Left renal pelvis (tissue), 4 donors: ENCODE measurements at places on chromosomes 2 and 18. TPM values are rescaled to one million over a fixed set of nuclear protein-coding genes. Genes with fewer than 3 reads are reported as not detected.

Gene LANCL1
- 58.9 TPM for polyA plus RNA-seq

Gene KIF1A
- 9.9 TPM for polyA plus RNA-seq

- DNase-seq = no peak
Measured at GRCh38 chr18:73778032-73778359, 369.6 kb downstream of the FBXO15 start.

DNA sequence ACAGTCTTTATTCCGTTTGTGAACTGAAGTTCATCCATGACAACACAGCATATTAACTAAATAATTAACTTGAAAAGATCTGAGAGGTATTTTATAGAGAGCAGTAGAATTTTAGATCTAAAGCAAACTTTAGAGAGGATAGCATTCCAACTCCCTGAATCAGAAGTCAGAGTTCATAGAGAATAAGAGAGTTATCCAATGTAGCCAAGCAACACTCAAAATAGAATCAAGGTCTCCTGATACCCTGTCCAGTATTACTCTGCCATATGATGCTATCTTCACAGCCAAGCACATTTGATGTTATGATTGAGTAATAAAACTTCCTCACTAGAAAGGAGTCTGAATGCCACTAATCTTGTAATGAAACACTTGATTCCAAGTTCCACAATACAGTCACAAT is 55.5 kb downstream of the RIT2 start:
- DNase-seq = no peak

- no peak for DNase-seq
Measured at GRCh38 chr2:220703279-220703678, 868.8 kb downstream of the EPHA4 start.

Gene STON1
- 42.7 TPM for polyA plus RNA-seq

DNA sequence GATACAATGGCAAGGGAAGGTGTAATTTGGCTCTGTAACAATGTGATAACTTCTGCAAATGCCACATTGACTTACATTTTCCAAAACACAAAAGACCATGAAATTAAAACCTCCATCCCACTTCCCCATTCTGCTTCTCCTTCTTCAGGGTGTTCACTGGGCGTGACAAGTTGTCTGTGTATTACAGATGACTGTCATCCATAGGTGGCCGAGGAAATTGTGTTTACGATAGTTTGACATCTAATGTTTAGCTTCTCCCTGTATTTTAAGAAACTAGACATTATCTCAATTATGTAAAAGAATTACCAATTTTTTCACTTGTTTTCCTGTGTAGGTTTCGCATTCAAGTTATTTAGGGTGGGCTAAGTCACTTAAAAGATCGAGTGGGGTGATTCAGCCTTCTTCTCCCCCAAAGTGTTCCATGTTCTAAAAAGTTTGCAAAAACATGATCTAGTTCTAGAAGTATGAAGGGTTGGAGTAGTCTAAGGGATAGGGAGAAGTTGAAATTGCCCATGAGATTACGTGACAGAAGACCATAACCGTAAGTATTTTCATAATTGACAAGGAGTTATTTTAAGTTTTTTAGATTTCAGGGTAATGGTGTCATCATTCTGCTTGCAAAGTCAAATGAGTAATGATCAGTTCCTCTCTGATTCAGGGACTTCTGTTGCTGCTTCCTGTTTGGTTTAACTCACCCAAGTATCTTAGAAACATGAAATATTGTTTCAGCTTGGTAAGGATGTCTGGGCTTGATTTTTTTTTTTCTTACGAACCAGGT is 25.2 kb upstream of the CYTIP start:
- no peak for DNase-seq

DNA sequence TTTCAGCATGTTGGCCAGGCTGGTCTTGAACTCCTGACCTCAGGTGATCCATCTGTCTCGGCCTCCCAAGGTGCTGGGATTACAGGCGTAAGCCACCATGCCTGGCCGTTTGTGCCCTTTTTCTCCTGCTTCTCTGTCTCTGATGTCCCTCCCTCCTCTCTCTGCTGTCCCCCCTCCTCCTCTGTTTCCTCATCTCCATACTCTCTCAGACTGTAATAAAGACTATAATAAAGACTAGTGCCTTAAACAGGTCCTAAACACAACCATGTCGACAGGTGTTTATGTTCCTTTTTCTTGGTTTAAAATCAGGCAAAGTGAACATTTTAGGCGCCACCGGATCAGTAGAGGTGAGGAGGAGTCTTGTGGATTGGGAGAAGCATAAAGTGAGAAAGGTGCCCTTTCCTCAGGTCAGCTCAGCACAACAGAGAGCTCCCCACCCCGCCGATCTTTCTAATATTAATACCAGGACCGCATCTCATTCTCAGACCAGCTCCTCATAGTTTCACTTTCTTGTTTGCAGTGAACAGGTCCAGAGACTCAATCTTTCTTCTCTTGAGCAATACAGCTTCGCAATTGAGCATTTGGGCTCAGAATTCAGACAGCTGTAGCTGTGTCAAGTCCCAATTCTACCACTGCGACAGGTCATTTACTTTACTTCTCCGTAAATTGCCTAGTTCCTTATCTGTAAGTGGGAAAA is 23.7 kb downstream of the TIMM21 start:
- DNase-seq = no peak

DNA sequence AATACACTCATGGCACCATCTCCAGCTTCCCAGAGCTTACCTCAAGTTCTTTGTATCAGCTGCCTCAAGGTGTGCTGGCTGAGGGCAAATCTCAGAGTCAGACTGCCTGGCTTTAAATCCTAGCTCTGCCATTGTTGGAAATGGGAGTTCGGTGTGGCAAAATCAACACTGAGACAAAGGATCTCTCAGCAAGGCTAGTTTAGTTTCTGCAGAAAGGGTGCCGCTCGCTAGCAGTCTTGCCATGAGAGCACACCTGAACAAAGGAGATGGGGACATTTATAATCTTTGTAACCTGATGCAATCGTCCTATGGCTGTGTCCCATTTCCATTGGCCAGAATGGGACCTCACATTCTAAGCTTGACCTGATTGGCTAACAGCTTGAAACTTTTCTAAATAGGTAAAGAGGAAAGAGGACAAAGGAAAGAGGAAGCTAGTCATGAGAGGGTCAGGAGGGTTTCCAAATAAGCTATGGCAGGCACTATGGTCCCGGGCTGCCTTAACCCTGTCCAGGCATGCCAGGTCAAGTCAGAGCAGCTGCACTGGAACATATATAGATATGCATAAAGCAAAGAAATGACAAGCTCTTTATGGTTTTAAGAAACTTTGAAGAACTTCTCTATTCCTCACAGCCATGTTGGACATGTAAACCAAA is 4.3 kb upstream of the UBE2F start:
- no peak for DNase-seq

DNA sequence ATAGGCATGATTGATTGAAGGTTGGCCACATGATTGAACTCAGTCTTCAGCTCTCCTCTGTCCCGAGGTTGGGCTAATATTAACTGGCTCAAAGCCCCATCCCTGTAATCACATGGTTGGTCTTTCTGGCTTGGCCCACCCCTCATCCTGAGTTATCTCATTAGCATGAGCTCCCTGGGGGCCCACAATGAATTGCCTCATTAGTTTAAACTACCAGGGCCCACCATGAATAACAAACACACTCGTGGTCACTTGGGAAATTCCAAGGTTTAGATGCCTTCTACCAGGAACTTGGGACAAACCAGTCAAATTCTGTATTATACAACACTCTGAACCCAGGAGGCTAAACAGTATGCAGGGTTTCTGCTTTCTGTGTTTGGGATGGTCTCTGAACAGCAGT is 121.7 kb upstream of the B3GNT2 start:
- DNase-seq = no peak

- DNase-seq = no peak
Measured at GRCh38 chr2:12320027-12320734, 396.6 kb upstream of the TRIB2 start.
